ENCODE measurements at places on chromosomes 13 and 19.

DNA sequence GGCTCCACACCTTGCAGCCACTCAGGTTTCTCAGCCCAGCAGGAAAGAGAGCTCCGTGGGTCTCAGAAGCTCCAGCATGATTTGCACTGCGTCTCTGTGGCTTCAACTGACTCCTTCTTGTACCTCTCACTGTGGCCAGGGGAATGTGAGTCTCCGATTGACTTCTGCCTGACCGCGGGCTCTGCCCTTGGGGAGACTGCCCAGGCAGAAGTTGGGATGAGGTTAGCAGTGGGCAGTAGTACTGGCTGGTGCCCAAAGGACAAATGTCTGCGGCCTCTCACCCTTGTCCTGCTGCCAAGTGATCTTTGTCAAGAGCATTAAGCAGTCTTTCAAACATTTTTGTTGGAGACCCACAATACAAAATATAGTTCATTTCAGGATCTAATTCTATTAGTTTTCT, 34.4 kb upstream of the FXYD3 start:
- no peak for DNase-seq

DNA sequence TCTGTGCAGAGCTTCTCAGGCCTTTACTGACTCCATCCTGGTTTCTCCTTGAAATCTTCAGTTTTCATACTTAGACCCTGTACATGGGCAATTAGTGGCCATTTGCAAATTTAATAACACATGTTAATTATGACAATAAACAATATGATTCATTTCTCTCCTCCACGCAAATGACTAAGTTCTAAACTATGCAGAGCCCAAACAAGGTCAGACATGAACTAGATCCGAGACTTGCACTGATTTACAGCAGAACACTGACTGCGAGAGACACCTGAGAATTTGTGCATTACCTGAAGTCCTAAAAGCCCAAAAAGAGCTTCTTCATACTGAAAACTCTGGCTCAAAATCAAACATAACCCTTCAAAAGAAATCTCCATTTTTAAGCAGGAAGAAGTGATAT, 521.8 kb downstream of the MYO16 start:
- no peak for DNase-seq

GRCh38 chr13:29106651-29107050, 286.5 kb downstream of the MTUS2 start:
- DNase-seq: no peak

DNA sequence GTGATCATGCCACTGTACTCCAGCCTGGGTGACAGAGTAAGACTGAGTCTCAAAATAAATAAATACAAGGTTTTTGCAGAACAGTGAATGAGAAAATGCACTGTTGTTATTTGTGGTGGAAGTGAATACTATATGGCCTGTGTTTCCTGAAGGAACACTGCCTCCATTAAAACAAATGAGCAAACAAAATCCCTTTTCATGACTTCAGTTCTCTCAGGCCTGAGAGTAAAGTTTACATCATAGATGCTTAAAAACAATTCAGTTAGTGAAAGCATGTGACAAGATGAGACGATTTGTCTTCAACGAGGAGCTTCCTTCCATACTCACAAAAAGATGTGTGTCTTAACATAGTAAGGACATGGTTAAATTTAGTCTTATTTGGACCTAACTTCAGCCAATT, 14.4 kb downstream of the SPINT2 start:
- DNase-seq: no peak

- no peak for DNase-seq
These were observed 1981.0 kb upstream of the PRR20A start for GRCh38 chr13:55159765-55160164.

DNA sequence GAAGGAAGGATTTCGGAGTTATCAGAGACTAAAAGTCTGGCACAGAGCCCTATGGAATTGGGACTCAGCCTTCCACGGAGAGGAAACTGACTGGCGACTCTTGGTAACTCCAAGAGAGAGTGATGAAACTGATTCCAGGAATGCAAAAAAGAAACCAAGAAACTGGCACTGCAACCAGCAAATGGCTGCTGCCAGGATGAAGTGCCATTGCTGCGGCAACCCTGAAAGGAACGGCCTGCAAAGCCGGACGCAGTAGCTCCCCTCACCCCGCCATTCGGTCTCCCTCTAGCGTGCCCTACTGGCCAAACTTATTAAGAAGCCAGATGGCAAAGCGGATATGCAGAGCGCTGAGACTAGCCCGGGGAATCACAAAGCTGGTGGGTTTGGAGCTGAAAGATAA, 236.0 kb downstream of the PCDH9 start:
- peak; percentile 1 for DNase-seq

GRCh38 chr19:7535998-7536695, 630 bp downstream of the PNPLA6 start:
- DNase-seq: no peak

- no peak for DNase-seq
These were observed 522.1 kb downstream of the SUCLA2 start for GRCh38 chr13:47478985-47479384.

DNA sequence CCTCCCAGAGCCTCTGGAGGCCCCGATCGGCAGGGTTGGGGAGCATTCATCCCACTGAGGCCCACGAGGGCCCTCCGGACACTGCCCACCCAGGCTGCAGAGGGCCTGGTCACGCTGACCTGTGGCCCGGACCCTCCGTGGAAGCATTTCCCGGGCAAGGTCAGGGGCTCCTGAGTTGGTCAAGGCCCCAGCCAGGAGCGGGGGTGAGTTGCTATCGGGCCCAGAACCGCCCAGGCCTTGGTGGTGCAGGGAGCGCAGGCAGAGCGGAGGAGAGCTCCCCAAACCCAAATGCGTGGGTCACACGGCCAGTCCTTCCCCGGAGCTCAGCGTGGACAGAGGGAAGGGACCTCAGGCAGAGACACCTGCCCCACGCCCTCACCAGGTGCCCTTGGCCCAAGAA, 25.7 kb downstream of the GPX4 start:
- no peak for DNase-seq

DNA sequence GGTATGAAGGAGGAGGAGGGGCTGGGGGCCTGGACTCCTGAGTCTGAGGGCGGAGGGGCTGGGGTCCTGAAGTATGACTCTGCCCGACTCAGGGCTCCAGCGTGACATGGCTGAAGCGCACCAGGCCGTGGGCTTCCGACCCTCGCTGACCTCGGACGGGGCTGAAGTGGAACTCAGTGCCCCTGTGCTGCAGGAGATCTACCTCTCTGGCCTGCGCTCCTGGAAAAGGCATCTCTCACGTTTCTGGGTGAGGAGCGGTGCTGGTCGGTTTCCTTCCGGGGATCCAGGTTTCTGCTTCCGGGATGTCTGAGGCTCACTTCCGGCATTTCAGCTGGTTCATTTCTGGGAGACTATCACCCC, 1.2 kb downstream of the CPT1C start:
- DNase-seq: no peak

- DNase-seq: no peak
These were observed 148.5 kb downstream of the ZNF486 start for GRCh38 chr19:20315543-20315942.

DNA sequence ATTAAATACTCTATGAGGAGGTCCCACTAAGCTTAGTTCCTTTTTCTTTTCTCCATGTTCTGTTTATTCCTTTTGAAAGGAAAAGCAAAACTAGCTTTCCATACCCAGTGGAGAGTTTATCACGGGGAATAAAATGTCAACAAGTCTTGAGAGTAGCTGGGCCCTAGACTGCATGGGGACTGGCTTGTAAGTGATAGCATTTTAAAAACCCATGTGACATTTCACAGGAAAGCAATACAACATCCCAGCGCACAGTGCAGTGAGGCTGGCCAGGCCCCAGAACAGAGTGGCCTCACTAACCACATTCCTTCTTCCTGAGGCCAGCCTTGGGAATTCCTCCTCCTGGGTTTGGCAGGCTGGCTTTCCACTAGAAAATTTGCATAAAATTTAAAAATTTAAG, 149.8 kb downstream of the DLEU7 start:
- no peak for DNase-seq

DNA sequence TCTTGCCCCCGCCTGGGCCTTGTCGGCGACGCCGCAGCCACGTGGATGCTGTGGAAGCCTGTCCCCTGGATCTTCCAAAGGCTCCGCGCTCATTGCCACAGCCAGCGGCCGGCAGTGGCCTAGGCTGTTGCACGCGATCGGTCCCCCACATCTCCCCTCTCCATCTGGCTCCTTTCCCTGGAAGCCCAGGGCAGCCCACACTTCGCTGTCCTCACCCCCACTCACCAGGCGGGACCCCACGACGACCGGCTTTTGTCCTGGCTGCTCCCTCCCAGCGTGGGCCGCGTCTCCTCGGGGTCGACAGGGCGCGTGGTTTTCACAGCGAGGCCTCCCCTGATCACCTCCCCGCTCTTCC, 605 bp upstream of the TEX30 start:
- no peak for DNase-seq

DNA sequence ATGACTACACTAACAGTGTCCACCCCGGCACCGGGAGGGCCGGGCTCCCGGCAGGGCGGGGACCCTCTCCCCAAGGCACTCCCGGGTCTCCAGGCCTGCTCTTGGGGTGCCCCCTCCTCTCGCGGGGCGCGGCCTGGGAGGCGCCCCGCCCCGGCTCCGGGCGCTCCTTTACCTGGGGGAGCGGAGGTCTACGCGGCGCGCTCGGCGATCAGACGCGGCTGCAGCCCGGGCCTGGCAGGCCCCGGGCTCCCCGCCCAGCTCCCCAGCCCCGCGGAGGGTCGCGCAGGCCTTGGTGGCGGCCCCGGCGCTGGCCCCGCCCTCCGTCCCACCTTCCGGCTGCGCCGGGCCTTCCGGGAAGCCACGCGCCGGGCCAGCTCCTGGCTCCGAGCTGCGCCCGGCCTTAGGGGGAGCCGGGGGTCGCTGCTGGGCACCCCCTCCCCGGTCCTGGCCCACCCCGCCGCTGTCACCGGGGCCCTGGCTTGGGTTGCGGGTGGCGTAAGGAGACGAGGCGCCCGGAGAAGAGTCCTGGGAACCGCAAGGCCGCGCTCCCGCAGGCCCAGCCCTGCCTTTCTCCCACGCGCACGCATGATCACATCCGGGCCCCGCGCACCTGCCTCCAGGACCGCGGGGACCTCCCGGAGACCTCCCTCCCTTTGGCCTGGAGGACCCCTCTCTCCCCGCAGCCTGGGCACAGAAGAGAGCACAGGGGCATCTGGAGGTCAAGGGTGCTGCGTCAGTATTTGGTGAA, at the start of gene C19orf12:
TSS of gene C19orf12 (minus strand) at position 309 of the 748 bp plus-strand sequence. CDS start 6,848 bp downstream, outside the sequence.
- DNase-seq: no peak

GRCh38 chr13:65990684-65991083, 1239.5 kb downstream of the PCDH9 start:
- no peak for DNase-seq

GRCh38 chr19:2035590-2035991, 15.5 kb downstream of the MKNK2 start:
- DNase-seq: no peak

DNA sequence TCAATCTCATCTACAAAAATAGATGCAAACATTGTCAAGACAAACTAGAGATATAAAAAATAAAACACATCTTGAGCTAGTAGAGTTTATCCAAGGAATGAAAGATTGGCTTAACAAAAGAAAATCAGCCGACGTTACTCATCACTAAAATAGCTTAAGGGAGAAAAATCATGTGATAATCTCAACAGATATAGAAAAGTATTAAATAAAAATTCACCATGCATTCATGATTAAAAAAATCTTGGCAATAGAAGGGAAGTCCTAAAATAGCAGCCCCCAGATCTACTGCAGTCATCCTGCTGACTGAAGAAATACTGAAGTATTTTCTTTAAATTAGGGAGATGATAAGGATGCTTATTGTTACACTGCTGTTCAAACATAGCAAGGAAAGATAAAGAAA, 12.6 kb upstream of the DCLK1 start:
- DNase-seq: no peak

GRCh38 chr13:90008707-90009149, 1338.8 kb upstream of the MIR17HG start:
- DNase-seq: no peak

- no peak for DNase-seq
These were observed 36.1 kb downstream of the IRS2 start for GRCh38 chr13:109750221-109750775.

DNA sequence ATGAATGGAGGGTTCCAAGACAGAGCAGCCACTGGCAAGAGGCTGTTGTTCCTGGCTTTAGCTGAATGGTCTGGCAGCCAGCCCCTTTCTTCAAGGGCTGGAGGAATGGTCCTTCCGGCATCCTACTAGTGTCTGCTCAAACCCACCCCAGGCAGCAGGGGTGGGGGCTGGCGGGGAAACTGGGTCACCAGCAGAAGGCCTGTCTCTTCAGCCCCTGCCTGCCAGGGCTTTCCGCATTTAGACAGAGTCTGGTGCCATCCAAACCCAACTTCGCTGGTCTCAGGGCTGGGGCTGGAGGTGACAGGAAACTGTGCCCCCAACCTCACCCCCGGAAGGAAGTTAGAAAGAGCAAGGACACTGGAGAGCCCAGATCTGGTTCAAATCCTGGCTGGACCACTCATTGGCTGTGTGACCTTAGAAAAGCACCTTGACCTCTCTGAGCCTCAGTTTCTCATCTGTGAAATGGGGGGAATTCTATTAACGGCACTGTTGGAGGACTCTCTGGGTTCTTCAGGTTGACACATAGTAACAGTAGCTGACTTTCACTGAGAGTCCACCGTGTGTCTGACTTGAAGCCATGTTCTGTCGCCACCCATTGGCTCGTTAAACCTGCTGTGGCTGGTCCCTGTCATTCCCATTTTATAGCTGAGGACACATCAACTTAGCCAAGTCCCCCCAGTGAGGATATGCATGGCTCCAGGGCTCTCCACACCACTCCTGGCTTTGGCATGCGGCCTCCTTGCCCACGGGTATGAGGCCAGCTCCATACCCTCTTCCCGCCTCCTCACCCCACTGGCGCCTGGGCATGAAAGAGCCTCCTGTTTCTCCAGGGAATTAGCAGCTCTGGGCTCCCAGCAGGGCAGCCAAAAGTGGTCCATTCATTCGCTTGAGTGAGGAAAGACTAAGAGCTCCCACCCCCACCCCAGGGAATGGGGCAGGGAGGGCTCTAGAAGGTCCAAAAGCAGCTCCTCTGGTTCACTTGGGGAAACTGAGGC, 2.5 kb upstream of the NR2C2AP start:
- no peak for DNase-seq

GRCh38 chr19:49837425-49837824, 13.5 kb upstream of the PTOV1 start:
- DNase-seq: no peak

DNA sequence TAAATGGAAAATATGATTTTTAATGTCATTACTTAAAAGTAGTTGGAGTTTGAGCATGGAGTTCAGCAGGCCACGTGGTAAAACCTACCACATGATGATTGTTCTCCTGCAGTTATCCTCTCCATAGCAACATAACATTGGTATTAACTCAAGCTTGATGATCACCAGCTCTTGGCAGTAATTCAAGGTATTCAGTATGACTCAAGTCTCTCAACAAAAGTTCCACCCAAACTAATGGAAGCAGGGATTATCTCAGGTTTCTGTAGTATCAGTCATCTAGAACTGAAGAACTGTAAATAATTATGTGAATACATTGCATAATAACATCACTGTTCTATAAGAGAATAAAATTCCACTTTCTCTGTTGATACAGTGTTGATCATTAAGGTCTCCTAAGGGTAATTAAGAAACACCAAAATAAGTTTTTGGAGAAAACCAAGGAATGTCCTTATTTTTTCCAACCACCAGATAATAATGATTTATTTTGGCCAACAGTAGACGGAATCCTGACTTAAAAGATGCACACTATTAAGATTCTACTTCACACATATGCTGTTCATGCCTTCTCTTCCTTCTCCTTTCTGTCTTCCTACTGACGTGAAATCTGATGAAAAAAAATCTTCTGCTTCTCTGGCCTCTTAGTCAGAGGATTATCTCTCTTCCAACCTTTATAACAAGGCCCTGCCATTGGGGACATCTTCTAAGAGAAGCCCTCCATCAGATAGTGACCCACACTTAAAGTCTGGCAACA, 1092.3 kb downstream of the EFNB2 start:
- DNase-seq: peak; percentile 74

Measured in NCI-H446 treated with DMSO at 0.1 percent for 48 hours (cell line).